DND-41 (cell line): ENCODE measurements at places on chromosomes 2 and 18.
A peak's percentile ranks its signal among the peaks of the same experiment; 100 is the strongest.

GRCh38 chr2:16669388-16669787 is 3.8 kb upstream of the CYRIA start:
- H3K36me3 ChIP-seq, result no peaks in the 10 kb centered on the region
- H3K4me1 ChIP-seq, result 0 out of 2 replicates have a peak, but pooled peaks cover 4% of the 10 kb centered on the region
- H3K4me3 ChIP-seq, result no peak overlapping the region
- DNase-seq, result no peak
- peaks cover 18% of the 10 kb centered on the region for H3K27me3 ChIP-seq

DNA sequence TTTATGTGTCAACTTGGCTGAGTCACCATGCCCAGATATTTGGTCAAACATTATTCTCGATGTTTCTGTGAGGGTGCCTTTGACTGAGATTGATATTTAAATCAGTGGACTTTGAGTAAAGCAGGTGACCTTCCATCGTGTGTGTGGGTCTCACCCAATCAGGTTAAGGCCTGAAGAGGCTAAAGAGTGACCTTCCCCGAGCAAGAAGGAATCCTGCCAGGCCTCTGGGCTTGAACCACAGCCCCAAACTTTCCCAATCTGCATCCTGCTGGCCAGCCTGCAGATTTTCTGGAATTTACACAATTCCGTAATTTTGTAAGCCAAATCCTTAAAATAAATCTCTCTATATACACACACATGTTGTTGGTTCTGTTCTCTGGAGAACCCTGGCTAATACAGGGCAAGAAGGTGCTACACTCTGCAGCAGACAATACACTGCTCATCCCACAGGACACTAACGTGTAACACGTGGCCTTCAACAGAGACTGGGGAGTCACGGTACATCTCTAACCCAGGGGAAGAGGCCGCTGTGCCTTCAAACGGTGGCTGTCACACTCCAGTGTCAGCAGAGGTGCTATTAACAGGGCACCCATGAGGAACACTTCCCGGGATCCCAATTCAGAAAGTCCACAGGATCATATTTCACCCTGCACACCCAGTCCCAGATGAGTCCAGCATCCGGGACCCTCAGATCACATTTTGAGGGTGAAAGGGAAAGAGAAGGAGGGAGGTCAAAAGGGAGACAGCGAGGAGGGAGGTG is 113.1 kb upstream of the ID2 start:
- no peaks in the 10 kb centered on the region for H3K27me3 ChIP-seq
- no peak overlapping the region for H3K27ac ChIP-seq
- H3K4me3 ChIP-seq, result no peak overlapping the region
- H3K4me1 ChIP-seq, result peaks cover 24% of the 10 kb centered on the region

- no peak overlapping the region for H3K27ac ChIP-seq
- no peaks in the 10 kb centered on the region for H3K36me3 ChIP-seq
- H3K4me3 ChIP-seq, result no peak overlapping the region
- no peaks in the 10 kb centered on the region for H3K27me3 ChIP-seq
These were observed 75.7 kb upstream of the CDCA7 start for GRCh38 chr2:173278794-173279526.

DNA sequence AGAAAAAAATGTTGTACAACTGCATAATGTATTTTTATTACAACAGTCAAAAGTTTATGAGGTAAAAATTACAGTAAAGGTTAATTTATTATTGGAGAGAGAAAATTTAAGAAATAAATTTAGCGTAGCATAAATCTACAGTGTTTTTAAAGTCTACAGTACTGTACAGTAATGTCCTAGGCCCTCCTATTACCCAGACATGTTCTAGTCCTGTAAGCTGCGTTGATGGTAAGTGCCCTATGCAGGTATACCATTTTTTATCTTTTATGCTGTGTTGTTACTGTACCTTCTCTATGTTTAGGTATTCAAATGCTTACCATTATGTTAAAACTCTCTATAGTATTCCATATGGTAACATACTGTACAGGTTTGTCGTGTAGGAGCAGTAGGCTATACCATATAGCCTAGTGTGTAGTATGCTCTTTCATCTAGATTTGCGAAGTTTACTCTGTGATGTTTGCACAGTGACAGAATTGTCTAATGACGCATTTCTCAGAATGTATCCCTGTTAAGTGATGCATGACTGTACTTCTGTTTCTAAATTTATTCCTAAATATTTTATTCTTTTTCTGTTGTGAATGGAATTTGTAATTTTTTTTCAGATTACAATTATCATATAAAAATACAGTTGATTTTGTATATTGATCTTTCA is 24.5 kb downstream of the ABI2 start:
- H3K36me3 ChIP-seq, result no peaks in the 10 kb centered on the region; the same call in 1 of the 2 replicates
- no peak overlapping the region for H3K27ac ChIP-seq
- DNase-seq, result no peak
- H3K4me3 ChIP-seq, result no peak overlapping the region
- no peaks in the 10 kb centered on the region for H3K4me1 ChIP-seq

GRCh38 chr2:115248066-115248465 is 805.6 kb downstream of the DPP10 start:
- no peak for DNase-seq
- H3K4me3 ChIP-seq, result no peak overlapping the region
- no peaks in the 10 kb centered on the region for H3K36me3 ChIP-seq
- no peaks in the 10 kb centered on the region for H3K27me3 ChIP-seq
- no peak overlapping the region for H3K27ac ChIP-seq

- H3K36me3 ChIP-seq, result no peaks in the 10 kb centered on the region
- no peaks in the 10 kb centered on the region for H3K4me1 ChIP-seq
- DNase-seq, result no peak
- H3K4me3 ChIP-seq, result no peak overlapping the region
- H3K27me3 ChIP-seq, result no peaks in the 10 kb centered on the region
These were observed 39.5 kb upstream of the IL1RL1 start for GRCh38 chr2:102271844-102272243.

DNA sequence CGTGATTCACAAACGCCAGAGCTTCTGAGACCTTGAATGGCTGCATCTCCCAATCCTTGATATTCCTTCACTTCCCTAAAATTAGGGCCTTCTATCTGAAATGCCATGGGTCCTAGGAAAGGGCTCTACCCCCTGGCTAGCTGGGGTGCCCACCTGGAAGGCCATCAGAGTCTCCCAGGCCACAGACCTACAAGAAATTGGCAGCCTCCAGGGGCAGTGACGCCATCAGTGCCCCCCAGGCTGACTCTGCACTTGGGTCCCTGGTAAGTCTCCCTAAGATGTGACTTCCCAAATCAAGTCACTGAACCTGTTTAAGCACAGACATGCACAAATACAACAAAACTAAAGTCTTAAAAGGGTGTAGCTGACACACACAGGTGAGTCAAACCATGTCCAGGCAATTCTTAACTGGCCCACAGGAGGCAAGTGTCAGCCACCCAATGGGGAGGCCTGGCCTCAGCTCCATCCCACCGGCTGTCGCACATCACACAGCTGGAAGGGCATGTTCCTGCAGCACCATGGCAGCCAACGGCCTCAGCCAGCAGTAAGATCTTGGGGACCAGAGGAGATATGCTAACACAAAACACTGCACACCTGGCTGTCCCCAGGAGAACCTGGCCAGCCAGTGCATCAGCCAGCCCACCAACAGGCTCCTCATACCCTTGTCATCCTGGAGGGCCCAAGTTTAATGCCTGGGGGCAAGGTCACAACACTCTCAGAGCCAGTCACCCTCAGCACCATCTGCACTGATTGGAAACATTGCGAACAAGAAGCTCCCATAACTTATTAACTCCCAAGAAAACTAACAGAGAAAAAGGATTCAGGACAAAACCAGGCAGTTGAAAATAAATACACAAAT is 5.2 kb downstream of the PARD6G start:
- H3K4me1 ChIP-seq, result no peaks in the 10 kb centered on the region; the same call in 1 of the 2 replicates
- no peak overlapping the region for H3K27ac ChIP-seq
- no peak for DNase-seq
- no peaks in the 10 kb centered on the region for H3K36me3 ChIP-seq
- H3K27me3 ChIP-seq, result no peaks in the 10 kb centered on the region
- no peak overlapping the region for H3K4me3 ChIP-seq

- no peaks in the 10 kb centered on the region for H3K4me1 ChIP-seq
- H3K4me3 ChIP-seq, result no peak overlapping the region
- H3K27me3 ChIP-seq, result peaks cover 4% of the 10 kb centered on the region
- H3K36me3 ChIP-seq, result no peaks in the 10 kb centered on the region
- DNase-seq, result peak; percentile 52
- H3K27ac ChIP-seq, result no peak overlapping the region
These were observed 45.1 kb upstream of the ACAA2 start for GRCh38 chr18:49858309-49859020.

DNA sequence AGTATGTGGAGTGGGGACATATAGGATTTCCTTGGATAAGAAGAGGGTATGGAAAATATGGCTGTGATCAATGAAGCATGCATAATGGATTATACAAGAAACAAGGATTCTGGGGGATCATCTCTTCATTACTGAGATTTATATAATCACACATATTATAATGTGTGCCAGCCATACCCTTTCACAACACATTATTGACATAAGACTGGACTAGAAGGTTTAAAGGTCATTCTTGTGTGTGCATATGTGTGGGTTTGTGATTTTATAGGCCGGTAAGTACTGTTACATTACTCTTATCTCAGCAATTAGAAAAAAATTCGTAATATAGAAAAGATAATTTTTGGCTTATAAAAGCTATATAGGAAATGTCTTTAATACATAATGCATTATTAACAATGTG is 62.2 kb upstream of the DCC start:
- DNase-seq, result no peak
- H3K4me1 ChIP-seq, result no peaks in the 10 kb centered on the region
- H3K27ac ChIP-seq, result no peak overlapping the region
- H3K36me3 ChIP-seq, result no peaks in the 10 kb centered on the region

DNA sequence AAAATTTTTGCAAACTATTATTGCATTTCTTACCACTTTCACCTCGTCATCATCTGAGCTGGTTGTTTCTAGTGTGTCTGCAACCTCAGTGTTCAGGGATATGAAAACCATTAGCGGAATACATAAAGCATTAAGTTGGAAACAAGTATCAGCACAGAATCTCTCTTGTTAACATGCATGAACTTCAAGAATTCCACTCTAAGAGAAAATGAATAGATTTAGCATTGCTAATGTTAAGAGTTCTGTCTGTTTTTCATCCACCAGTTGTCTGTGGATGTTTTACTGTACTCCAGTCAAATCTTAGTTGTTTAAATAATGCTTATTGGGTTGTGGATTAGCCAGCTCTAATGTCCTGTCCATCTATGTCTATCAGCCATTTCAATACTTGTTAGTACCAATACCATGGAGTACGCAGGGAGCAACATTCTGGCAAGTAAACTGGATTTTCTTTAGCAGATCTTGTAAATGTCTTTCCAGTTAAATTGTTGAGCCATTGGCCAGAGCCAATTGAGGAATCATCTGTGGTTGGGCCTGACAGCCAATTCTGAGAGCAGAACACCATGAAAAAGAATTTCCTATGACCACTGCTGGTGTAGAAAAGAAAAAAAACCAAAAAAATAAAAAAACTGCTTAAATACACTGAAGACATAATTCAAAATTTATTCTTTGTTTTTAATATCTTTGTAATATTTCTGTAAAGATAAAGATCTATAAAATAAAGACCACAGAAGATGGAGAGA is 82.5 kb downstream of the SLC8A1 start:
- no peak overlapping the region for H3K4me3 ChIP-seq
- H3K27me3 ChIP-seq, result no peaks in the 10 kb centered on the region
- H3K27ac ChIP-seq, result no peak overlapping the region
- no peak for DNase-seq
- H3K36me3 ChIP-seq, result no peaks in the 10 kb centered on the region
- H3K4me1 ChIP-seq, result peaks cover 18% of the 10 kb centered on the region

DNA sequence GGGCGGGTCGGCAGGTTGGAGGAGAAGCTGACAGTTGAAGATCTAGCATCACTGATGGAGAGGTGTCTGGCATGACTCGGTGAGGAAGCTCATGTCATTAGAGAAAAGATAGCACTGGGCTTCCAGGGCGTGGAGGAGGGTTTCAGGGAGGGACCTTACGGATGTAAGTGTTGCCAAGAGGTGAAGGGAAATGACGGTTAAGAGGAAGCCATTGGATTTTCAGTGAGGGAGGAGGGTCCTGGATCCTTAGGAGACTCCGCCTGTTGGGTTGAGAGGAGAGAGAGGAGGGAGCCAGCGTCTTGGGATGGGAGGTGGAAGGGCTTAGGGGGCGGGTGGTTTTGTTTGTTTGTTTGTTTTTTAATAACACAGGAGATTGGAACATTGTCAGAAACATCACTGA is 103.2 kb downstream of the WDSUB1 start:
- no peak overlapping the region for H3K4me3 ChIP-seq
- H3K27ac ChIP-seq, result no peak overlapping the region; the same call in 1 of the 2 replicates
- DNase-seq, result no peak
- H3K4me1 ChIP-seq, result no peaks in the 10 kb centered on the region
- H3K27me3 ChIP-seq, result no peaks in the 10 kb centered on the region

GRCh38 chr2:112093216-112093615 is 38.1 kb downstream of the TMEM87B start:
- H3K4me1 ChIP-seq, result no peaks in the 10 kb centered on the region
- peaks cover 41% of the 10 kb centered on the region for H3K36me3 ChIP-seq
- no peak overlapping the region for H3K27ac ChIP-seq
- H3K27me3 ChIP-seq, result no peaks in the 10 kb centered on the region
- no peak overlapping the region for H3K4me3 ChIP-seq
- no peak for DNase-seq

GRCh38 chr18:26992926-26993325 is 127.4 kb upstream of the AQP4 start:
- H3K27me3 ChIP-seq, result no peaks in the 10 kb centered on the region
- DNase-seq, result no peak
- H3K4me1 ChIP-seq, result no peaks in the 10 kb centered on the region
- H3K4me3 ChIP-seq, result no peak overlapping the region
- no peaks in the 10 kb centered on the region for H3K36me3 ChIP-seq
- H3K27ac ChIP-seq, result no peak overlapping the region

- DNase-seq, result no peak
- H3K36me3 ChIP-seq, result no peaks in the 10 kb centered on the region
- H3K27me3 ChIP-seq, result no peaks in the 10 kb centered on the region
- no peak overlapping the region for H3K4me3 ChIP-seq
- no peak overlapping the region for H3K27ac ChIP-seq
These were observed 60.4 kb upstream of the HAAO start for GRCh38 chr2:42852798-42853197.

DNA sequence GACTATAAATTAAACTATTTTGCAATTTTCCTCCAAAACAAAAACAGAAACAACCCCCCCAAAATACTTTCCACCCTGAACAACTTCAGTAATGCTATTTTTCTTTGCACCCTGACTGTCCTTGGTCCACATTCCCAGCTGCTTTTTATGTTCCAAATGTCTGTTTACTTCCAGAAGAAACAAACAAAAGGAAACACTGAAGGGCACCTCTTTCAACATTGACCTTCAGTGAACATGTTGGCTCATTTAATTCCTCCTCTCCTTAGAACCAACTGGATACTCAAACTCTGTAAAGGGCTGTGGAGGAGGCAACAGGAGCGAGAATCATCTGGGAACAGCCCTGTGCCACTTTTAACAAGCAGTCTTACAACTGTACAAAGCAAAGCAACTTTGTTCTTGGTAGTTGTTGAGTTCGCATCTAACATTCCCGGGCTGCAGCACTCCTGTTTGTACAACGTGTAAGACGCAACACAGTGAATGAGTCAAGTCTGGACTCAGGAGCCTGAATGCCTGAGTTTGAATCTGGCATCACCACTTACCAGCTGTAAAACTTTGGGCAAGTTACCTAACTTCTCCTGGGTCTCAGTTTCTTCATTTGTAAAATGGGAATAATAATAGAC is 111.4 kb upstream of the GATA6 start:
- DNase-seq, result no peak
- H3K27ac ChIP-seq, result no peak overlapping the region
- no peaks in the 10 kb centered on the region for H3K27me3 ChIP-seq
- no peaks in the 10 kb centered on the region for H3K36me3 ChIP-seq

- H3K27me3 ChIP-seq, result no peaks in the 10 kb centered on the region
- H3K36me3 ChIP-seq, result peaks cover 14% of the 10 kb centered on the region
- H3K4me3 ChIP-seq, result no peak overlapping the region
- peaks cover 71% of the 10 kb centered on the region for H3K4me1 ChIP-seq
- DNase-seq, result peak; percentile 32
These were observed 80.8 kb upstream of the SNTG2 start for GRCh38 chr2:869894-870293.
